Small intestine (tissue), 16 donors: ENCODE measurements at places on chromosomes 1 and 21. TPM values are rescaled to one million over a fixed set of nuclear protein-coding genes. Genes with fewer than 3 reads are reported as not detected.

DNA sequence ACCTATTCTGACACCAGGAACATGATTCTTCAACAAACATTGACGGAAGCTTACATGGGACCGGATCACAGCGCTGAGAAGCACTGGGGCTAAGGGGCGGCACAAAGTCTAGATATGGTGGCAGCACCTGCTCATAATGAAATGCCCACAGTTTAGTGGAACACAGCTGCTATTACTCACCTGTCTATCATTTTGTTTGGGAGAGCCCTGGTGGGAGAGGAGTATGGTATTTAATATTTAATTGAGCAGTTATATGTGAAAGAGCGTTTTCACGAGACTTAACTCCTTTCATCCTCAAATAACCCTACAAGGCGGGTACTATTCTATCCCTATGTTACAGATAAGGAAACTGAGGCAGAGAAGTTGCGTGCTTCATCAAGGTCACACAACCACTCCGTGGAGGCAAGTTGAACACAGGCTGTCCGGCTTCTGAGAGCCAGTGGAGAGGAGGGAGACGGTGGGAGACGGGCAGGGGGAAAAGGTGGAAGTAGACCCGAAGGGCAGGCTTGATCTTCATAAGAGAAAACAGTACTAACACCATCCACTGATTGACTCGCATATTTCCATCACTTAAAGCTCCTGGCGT lies 790 bp upstream of the TSNAX start:
- H3K27ac ChIP-seq, result no peak overlapping the region
- H3K4me1 ChIP-seq, result peaks cover 6% of the 10 kb centered on the region
- no peaks in the 10 kb centered on the region for H3K36me3 ChIP-seq
- no peak for DNase-seq
- H3K4me3 ChIP-seq, result peak overlapping the region; percentile 85

Gene ITGB2
- polyA plus RNA-seq, result 17.1 TPM

Gene CDK11A
- polyA plus RNA-seq, result 232 TPM

DNA sequence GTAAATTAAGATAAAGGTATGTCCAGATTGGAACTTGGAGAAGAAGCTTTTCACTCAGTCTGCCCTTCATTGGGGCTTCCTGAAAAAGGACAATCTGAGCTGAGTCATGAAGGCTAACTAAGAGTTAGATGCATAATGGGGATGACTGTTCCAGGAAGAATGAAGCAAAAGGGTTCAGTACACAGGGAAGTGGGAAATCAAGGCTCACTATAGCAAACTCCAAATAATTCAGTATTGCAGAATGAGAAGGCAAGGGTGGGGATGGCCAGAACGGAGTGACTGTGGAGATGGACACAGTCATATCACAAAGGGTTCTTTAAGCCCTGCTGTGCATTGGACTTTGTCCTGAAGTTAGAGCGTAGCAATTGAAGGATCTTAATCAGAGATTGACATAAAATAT lies 158.3 kb downstream of the FGGY start:
- H3K4me1 ChIP-seq, result peaks cover 5% of the 10 kb centered on the region
- H3K4me3 ChIP-seq, result no peak overlapping the region
- peak; percentile 55 for DNase-seq
- no peaks in the 10 kb centered on the region for H3K27me3 ChIP-seq

DNA sequence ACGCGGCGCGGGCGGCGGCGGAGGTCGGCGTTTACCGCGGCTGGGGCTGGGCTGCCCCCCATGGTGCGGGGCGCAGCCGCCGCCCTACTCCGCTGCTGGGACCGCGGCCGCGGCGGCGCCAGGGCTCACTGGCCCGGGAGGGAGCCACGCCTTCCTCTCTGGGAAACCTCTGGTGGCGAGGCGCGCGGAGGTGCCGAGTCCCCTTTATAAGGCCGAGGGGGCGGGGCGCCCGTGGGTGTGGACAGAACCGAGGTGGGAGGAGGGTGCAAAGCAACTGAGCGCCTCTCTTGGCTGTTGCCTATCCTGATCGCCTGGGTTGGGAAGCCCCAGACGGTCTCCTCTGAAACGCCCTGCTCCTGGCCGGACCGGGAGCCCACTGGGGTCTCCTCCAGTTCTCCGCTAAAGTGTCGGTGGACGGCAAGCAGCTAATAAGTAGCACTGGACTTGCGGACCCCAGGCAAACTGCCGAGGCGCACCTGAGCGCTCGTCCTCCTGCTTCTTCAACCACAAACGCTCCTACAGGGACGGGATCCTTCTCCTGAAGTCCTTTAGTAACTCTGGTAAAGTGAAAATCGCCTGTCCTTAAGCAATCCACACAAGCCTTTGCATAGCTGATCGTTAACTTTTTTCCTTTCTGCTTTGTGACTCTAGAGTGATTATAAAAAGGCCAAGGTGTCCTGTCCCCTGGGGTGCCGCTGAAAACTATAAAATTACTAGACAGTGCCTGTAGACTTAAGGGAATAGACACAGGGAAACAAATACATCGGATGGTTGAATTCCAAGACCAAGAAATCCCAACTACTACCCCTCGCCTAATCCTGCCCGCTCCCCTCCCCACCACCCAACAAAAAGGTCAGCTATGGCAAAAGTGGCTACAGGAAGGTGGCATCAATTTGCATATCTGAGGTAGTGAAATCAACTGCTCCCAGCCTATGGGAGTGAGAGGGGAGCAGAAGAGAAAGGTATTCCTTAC lies at the start of gene PTGER3:
PTGER3 (minus strand) TSS at position 182 of the 973 bp plus-strand sequence. CDS start 239 bp downstream, outside the sequence.
- no peak within 1 kb of the TSS for H3K27ac ChIP-seq
- peaks cover 2% of the 10 kb centered on the region for H3K36me3 ChIP-seq

Gene FAM78B
- polyA plus RNA-seq, result 1.3 TPM

- H3K27me3 ChIP-seq, result no peaks in the 10 kb centered on the region
- DNase-seq, result peak; percentile 45
- no peak overlapping the region for H3K27ac ChIP-seq
- H3K36me3 ChIP-seq, result no peaks in the 10 kb centered on the region
- no peak overlapping the region for H3K4me3 ChIP-seq
These were observed 12.8 kb upstream of the PHC2 start for GRCh38 chr1:33443705-33444180.

Gene S100A7A
- polyA plus RNA-seq, result not detected

DNA sequence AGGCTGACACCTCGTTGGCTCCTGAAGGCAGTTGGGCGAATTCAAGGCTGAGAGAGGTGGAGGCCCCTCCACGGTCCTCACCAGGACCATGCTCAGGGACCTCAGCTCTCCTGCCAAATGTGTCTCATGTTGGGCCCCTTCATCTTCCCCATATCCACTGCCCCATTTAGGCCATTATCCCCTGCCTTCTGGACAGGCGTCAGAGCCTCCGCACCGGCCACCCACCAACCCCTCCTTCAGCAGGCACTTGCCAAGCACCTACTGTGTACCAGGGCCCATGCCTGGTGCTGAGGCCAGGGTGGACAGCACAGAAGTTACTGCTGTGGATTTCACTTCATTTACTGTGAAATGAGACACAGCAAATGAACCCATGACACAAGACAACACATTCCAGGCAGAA lies 325.8 kb downstream of the MATN1 start:
- H3K4me3 ChIP-seq, result no peak overlapping the region
- no peak overlapping the region for H3K27ac ChIP-seq
- no peak for DNase-seq
- no peaks in the 10 kb centered on the region for H3K36me3 ChIP-seq

Gene DSCAM
- 0.13 TPM for polyA plus RNA-seq
